ENCODE measurements at places on chromosomes 13 and 19.
A peak's percentile ranks its signal among the peaks of the same experiment; 100 is the strongest.

DNA sequence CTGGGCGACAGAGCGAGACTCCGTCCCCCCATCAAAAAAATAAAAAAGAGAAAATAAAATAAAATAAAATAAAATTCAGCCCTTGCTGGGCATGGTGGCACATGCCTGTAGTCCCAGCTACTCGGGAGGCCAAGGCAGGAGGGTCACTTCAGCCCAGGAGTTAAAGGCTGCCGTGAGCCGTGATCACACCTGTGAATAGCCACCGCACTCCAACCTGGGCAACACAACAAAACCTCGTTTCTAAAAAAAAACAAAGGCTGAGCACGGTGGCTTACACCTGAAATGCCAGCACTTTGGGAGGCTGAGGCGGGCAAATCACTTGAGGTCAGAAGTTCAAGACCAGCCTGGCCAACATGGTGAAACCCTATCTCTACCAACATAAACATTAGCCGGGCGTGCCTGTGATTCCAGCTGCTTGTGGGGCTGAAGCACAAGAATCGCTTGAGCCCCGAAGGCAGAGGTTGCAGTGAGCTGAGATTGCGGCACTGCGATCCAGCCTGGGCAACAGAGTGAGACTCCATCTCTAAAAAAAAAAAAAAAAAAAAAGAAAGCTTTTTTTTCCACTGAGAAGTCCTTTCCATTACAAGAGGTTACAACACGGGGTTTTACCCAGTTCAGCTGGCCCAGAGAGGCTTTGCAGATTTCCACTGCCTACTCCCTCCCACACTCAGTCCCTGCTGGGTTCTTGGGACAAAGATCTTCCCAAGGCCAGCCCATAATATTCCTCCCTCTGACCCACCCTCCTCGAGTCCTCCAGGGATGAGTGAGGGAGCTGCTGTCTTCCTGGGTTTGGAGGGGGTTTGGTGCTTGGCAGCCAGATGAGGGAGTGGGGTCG is 6.4 kb downstream of the ANGPTL4 start:
- DNase-seq: no peak

DNA sequence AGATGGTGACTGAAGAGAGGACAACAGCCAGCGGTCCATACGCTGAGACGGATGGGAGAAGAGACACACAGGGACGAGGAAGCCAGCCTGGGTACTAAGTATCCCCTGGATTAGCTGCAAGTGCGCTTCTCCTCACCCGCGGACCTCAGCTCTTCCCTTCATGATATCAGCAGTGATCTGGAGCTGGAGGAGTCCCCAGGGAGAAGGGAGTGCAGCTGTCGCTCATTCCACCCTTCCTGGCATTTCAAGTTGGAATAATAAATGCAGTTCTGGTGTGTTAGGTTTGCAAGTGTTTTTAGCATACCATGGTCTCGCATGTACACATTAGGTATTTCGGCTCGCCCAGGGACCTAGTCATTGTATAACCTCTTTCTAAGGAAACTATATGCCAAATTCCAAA is 88.5 kb upstream of the C1QTNF9B start:
- DNase-seq: no peak

GRCh38 chr13:70623239-70623638 is 515.0 kb upstream of the KLHL1 start:
- DNase-seq: peak; percentile 25

DNA sequence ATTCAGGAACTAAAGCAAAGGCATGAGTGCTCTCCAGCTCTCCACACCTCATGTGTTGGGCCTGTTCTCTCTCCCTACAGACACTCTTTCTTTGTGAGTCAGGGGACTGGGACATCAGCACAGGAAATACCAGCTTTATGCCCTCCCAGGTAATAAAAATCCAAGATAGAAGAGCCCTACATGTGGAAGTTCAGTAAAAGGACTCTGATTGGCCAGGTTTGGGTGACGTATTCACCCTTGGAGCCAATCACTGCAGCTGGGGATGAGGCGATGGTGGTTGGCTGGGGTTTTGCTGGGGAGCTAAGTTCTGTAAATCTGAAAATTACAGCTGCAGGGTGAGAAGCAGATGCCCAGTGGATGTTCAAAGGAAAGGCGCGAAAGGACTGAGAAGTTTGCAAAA is 32.5 kb downstream of the CCDC70 start:
- DNase-seq: no peak

Measured in iris pigment epithelial cell (primary cell).